Adrenal gland (tissue), 19 donors: ENCODE measurements at places on chromosomes 6 and 20. TPM values are rescaled to one million over a fixed set of nuclear protein-coding genes. Genes with fewer than 3 reads are reported as not detected.

The OPRL1 gene
- 2.1 TPM for total RNA-seq

- no peak overlapping the region for H3K4me3 ChIP-seq
- DNase-seq = no peak
- no peak overlapping the region for H3K27ac ChIP-seq
- H3K4me1 ChIP-seq = no peaks in the 10 kb centered on the region
- no peaks in the 10 kb centered on the region for H3K27me3 ChIP-seq
These were observed 744 bp downstream of the KIF25 start for GRCh38 chr6:167998215-167998614.

The RPP21 gene
- total RNA-seq = 32.1 TPM

The TRIM10 gene
- total RNA-seq = not detected

DNA sequence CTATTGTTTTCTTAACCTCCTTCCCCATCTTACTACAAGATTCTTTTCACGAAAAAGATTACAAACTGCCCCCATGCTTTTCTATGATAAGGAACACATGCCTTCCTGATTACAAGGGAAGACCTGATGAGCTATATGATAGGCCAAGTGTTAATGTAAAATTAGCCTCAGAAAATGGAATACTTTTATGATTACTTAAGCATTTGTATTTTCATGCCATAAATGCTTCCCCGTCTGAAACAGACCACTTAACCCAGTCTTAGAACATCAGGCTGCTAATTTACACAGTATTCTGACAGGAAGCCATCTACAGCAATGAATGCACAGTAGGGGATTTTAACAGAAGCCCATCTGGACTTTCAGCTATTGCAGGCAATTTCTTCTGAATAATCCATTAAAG lies 274.9 kb downstream of the HAO1 start:
- H3K27me3 ChIP-seq = no peaks in the 10 kb centered on the region
- no peak overlapping the region for H3K4me3 ChIP-seq
- no peak overlapping the region for H3K27ac ChIP-seq
- DNase-seq = no peak
- H3K36me3 ChIP-seq = no peaks in the 10 kb centered on the region
